Vagina (tissue), 2 donors: ENCODE measurements at places on chromosomes 7 and 10. TPM values are rescaled to one million over a fixed set of nuclear protein-coding genes. Genes with fewer than 3 reads are reported as not detected.

LIPK gene
- total RNA-seq = not detected

NRP1 gene
- 52.5 TPM for total RNA-seq

CCDC146 gene
- total RNA-seq = 20.6 TPM

- H3K27me3 ChIP-seq = no peaks in the 10 kb centered on the region
- H3K27ac ChIP-seq = no peak overlapping the region
- no peak overlapping the region for H3K4me3 ChIP-seq
- no peaks in the 10 kb centered on the region for H3K36me3 ChIP-seq
- DNase-seq = peak; percentile 44
- H3K4me1 ChIP-seq = peaks cover 23% of the 10 kb centered on the region
These were observed 186.5 kb upstream of the ADO start for GRCh38 chr10:62618054-62618453.

GRCh38 chr10:86387178-86387794, 20.7 kb upstream of the GRID1 start:
- no peaks in the 10 kb centered on the region for H3K27me3 ChIP-seq
- no peaks in the 10 kb centered on the region for H3K36me3 ChIP-seq
- H3K27ac ChIP-seq = no peak overlapping the region
- H3K4me1 ChIP-seq = peaks cover 8% of the 10 kb centered on the region

- H3K27me3 ChIP-seq = no peaks in the 10 kb centered on the region
- no peak for DNase-seq
- no peaks in the 10 kb centered on the region for H3K4me1 ChIP-seq
- H3K27ac ChIP-seq = no peak overlapping the region
- H3K36me3 ChIP-seq = no peaks in the 10 kb centered on the region
These were observed 179.4 kb downstream of the CPEB3 start for GRCh38 chr10:92111336-92111939.
